ENCODE measurements at places on chromosomes 2 and 18.

GRCh38 chr2:169933124-169933711 is 106.0 kb downstream of the UBR3 start:
- no peaks in the 10 kb centered on the region for H3K27me3 ChIP-seq
- no peak overlapping the region for H3K4me3 ChIP-seq

GRCh38 chr2:117512307-117512706 is 302.2 kb upstream of the DDX18 start:
- peaks cover 9% of the 10 kb centered on the region for H3K4me1 ChIP-seq
- no peak overlapping the region for H3K4me3 ChIP-seq
- DNase-seq: no peak

DNA sequence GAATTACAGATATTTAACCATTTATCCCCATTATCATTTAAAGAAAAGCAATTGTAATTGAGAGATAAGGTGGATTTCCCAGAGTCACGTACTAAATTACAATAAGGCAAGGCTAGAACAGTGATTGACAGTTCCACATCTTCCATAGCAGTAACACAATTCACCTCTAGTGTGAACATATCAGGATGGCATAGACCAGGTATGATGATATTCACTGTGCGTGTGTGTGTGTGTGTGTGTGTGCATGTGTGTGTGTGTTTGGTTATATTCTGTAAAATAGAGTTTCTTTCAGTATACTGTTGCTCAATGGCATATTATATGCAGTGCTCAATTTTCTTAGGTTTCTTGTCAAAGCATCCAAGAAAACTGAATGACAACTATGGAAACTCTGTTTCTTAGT is 1.7 kb downstream of the SCN2A start:
- no peaks in the 10 kb centered on the region for H3K27me3 ChIP-seq
- H3K36me3 ChIP-seq: no peaks in the 10 kb centered on the region
- no peak for DNase-seq
- H3K4me3 ChIP-seq: no peak overlapping the region

GRCh38 chr2:231332388-231332787 is 63.1 kb upstream of the B3GNT7 start:
- peaks cover 15% of the 10 kb centered on the region for H3K4me1 ChIP-seq
- peak overlapping the region; percentile 18 for H3K27ac ChIP-seq
- peaks cover 34% of the 10 kb centered on the region for H3K36me3 ChIP-seq
- H3K27me3 ChIP-seq: no peaks in the 10 kb centered on the region
- no peak for DNase-seq

DNA sequence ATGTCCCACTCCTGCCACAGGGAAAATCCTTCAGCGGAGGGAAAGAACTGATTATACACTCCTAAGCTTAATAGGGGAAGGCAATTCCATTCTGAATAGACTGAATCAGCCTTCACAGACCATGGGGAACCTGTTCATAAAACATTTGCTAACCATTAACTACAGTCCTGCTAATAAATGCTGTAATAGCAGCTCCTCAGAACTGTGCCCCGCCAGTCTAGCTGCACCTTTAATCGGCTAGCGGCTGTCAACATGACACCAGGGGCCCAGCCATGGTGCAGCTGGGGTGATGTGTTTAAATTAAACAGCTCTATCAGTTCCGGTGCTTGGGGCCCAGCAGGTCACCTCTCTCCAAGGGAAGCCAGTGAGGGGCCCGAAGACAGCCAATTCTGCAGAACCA is 77.8 kb downstream of the GALNT14 start:
- peaks cover 6% of the 10 kb centered on the region for H3K4me1 ChIP-seq
- no peak overlapping the region for H3K4me3 ChIP-seq
- H3K27ac ChIP-seq: no peak overlapping the region
- no peaks in the 10 kb centered on the region for H3K27me3 ChIP-seq

GRCh38 chr18:66156946-66157687 is 406.3 kb downstream of the CDH7 start:
- no peaks in the 10 kb centered on the region for H3K4me1 ChIP-seq
- no peaks in the 10 kb centered on the region for H3K27me3 ChIP-seq
- no peak overlapping the region for H3K4me3 ChIP-seq
- no peak for DNase-seq
- H3K36me3 ChIP-seq: no peaks in the 10 kb centered on the region

DNA sequence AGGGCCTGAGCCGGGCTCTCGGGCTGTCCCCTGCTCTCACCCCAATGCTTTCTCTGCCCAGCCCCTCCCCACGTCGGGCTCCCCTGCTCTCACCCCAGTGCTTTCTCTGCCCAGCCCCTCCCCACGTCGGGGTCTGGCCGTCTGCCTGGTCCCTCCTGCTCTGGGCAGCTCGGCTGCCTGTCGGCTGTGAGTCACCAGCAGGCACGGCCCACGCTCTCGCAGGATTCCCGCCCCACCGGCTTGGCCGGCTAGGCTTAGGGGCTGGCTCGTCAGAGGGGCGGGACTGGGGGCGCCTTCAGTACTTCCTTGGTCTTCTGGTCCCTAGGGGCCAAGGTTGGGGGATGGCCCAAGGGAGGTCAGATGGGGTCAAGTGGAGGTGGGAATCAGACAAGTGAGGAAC is 3.3 kb downstream of the BOK start:
- H3K36me3 ChIP-seq: peaks cover 2% of the 10 kb centered on the region
- no peak for DNase-seq
- H3K27me3 ChIP-seq: peaks cover 2% of the 10 kb centered on the region
- no peak overlapping the region for H3K4me3 ChIP-seq
- H3K27ac ChIP-seq: peak overlapping the region; percentile 74
- peaks cover 19% of the 10 kb centered on the region for H3K4me1 ChIP-seq

All from WTC11 (cell line).